Fibroblast of mammary gland (primary cell): ENCODE measurements at places on chromosomes 1 and 21.

DNA sequence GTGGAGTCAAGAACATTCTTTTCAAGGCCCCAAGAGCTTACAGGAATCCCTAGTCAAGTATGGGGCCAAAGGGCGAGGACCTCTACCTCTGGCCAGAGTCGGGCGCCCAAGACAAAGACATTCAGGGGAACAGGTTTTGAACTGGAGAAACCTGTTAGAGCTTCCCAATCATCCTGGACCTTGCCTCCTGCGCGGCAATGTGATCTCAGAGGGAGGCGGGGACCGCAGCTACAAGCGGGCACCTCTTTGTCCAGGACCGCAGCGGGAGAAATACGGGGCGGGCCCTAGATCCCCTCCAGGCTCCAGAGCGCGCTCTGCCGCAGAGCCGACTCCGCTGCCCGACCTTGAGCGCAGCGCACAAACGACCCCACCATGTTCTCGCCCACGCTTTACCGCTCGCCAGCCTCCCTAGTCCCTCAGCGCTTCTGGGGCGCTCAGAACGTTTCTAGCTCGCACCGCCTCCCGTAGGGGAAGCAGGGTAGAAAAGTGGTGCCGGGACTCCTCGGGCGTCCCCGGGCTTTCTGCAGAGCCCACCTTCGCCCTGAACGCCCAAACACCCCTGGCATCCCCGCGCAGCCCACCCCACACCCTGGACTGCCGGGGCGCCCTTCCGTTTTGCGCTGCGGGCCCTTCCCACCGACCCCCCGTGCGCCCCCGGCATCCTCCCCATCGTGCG lies 28.1 kb downstream of the RABIF start:
- DNase-seq: peak; percentile 24

- peak; percentile 60 for DNase-seq
Measured at GRCh38 chr21:34582506-34583150, 32.3 kb downstream of the RCAN1 start.

DNA sequence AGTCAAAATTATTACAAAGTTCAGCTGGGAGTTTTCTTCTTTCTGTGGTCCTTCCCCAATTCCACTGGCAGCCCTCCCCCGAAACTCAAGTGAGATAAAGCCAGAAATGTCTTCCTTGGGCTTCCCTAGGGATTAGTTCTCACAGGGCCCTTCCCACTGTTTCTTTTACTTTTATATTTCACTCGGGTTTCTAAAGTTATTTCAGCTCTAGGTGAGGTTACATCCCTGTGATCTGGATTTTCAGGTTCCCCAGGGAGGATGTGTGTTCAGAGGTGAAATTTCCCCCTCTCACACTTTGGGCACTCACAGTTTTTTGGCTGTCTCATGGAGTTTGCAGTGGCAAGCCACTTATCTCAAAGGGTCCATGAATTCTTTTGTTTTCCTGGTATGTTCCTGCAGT lies 77.3 kb downstream of the DRAM2 start:
- DNase-seq: no peak

DNA sequence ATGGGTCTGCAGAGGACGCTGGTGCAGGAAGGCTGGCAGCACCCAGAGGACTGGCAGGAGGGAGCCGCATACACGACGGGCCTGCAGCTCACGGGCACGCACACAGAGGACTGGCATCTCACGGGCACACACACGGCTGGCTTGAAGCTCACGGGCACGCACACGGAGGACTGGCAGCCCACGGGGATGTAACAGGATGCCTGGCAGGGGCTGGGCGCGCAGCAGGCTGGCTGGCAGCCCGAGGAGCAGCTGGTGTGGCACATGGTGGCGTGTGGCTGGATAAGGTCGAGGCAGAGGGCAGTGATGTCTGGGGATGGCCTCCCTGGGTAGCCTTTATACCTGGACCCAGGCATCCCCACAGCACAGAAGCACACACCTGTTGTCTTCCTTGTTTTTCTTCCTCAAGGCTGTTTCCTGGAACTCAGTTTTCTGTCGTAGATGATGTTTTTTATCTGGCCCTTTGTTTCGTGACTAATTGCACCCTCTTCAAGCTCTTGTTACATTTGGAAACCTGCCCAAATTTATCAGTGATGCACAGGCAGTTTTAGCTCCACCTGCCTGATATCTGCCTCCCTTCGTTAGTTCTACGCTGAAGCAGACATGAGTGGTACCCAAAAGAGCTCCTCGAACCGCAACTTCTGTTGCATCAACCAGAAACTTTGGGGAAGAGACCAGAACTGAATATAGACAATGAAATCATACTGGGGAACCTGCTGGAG lies at the start of gene KRTAP12-1:
Gene KRTAP12-1 (minus strand): TSS at position 303 of the 719 bp plus-strand sequence. CDS start 40 bp downstream, at position 263.
- DNase-seq: no peak

- DNase-seq: no peak
Measured at GRCh38 chr1:53587252-53587988, 128.2 kb downstream of the DMRTB1 start.

DNA sequence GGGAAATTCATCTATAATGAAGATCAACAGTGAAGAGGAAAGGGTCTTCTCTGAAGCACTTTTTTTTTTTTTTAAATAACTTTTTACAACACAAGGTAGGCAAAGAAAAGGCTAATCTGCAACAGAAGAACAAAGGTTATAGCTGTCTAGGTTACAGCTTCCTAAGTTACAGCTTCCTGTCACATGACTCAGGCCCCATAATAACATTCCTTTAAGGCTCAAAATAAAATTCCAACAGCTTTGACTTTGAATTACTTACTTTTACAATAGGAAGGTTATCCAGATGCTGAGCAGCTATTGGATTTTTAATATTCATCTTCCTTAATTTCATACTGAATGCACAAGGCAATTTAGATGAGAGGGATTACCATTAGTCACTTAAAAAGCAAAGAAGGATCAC lies 40.4 kb upstream of the TMEM61 start:
- DNase-seq: no peak

- DNase-seq: no peak
Measured at GRCh38 chr1:8780405-8780804, 37.0 kb downstream of the RERE start.

- DNase-seq: no peak
Measured at GRCh38 chr1:235302143-235302542, 25.8 kb downstream of the ARID4B start.

- DNase-seq: peak; percentile 80
Measured at GRCh38 chr21:34693192-34693810, 24.5 kb downstream of the CLIC6 start.

DNA sequence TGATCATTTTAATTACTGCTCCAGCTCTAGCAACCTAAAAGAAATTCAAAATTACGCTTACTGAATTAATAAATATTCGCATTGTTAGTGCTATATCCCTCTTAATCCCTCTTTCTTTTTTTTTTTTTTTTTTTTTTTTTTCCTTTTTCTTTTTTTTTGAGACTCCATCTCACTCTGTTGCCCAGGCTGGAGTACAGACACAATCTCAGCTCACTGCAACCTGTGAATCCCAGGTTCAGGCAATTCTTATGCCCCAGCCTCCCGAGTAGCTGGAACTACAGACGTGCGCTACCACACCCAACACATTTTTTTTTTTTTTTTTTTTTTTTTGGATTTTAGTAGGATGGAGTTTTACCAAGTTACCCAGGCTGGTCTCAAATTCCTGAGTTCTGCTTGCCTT lies 157.1 kb downstream of the KCNT2 start:
- no peak for DNase-seq

DNA sequence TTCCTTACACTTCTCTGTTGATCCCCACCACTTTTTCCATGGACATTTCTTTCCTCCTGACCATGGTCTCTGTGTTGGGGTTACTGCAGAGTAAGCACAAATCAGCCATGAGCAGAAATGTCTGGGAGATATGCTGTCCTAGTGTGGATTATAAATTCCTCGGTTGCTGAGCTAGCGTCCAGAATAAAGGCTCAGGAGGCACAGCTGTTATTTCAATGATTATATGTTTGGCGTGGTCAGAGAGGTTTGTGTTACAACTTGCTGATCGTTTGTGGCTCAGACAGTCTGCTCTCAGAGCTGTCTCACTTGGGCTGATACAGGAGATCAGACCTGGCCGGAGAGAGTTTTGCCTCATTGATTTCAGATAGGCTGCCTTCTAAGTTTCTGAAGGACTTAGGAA lies 37.5 kb upstream of the LAMC2 start:
- peak; percentile 43 for DNase-seq

DNA sequence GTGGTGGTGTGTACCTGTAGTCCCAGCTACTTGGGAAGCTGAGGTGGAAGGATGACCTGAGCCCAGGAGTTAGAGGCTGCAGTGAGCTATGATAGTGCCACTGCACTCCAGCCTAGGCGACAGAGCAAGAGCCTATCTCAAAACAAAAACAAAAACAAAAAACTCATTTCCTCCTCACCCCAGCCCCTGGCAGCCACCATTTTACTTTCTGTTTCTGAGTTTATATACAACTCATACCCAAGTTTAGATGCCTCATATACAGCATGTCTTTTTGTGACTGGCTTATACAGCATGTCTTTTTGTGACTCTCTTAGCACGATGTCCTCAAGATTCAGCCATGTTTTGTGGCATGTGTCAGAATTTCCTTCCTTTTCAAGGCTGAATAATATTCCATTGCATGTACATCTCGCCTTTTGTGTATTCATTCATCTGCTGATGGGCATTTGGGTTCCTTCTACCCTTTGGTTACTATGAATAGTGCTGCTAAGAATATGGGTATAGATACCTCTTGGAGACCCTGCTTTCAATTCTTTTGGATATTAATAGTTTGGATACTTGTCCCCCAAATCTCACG lies 14.7 kb downstream of the COA7 start:
- no peak for DNase-seq

- no peak for DNase-seq
Measured at GRCh38 chr1:19678493-19678892, 13.8 kb downstream of the HTR6 start.

DNA sequence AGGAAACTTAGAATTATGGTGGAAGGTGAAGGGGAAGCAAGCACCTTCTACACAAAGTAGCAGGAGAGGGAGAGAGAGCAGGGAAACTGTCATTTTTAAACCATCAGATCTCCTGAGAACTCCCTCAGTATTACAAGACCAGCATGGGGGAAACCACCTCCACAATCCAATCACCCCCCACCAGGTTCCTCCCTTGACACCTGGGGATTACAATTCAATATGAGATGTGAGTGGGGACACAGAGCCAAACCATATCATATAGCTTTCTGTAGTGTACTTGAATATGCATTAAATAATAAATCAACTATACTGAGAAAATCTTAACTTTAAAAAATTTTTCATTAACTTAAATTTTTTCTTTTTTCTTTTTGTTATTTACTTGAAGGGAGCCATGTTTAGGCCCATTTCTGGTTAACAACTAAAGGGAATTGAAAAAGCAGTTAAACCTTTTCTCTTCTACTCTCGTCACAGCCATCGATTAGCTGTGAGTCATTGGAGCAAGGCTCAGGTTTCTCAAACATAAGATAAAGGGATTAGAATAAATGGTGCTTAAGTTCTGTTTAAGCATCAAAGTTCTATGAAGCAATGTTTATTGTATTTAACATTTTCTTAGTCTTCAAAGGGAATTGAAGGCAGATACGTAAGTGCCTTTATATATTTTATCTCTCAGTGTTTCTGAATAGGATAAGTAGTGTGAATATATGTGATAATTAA lies 72.2 kb upstream of the DPT start:
- DNase-seq: no peak

DNA sequence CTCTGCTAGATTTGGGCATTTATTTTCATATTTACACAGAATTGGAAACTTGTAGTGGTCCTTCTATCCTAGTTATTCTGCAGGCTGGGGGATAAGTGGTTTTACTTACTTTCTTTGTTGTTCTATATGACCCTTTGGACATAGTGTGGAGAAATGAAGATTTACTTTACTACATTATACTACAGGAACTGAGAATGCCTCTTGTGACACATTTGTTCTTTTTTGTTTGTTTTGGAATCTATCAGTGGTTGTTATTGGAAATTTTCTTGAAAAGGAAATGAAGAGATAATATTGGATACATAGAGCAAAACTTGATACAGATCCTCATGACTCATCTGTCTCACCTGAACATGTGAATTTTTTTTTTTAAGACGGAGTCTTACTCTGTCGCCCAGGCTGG lies 146.1 kb upstream of the DPYD start:
- DNase-seq: no peak

DNA sequence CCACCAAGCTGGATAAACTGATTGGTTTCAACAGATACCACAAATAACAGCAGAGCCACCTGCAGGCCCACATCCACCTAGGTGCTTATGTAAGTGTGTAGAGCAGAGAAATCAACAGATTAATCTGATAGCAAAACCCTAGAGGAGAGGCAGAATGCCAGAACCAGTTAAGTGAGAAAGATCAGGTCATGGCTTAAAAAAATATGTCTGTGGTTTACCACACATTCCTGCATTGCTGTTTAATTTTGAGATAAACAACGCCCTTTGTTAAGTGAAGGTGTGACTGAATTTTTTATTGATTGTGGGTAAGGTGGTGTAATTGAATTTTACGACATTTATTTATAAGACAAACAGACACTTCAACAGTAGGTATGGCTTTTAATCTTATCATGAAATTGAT lies 21.2 kb downstream of the CRNN start:
- DNase-seq: no peak

GRCh38 chr1:164868990-164869389 lies 310.0 kb downstream of the PBX1 start:
- DNase-seq: no peak

GRCh38 chr1:26693599-26694572 lies 1.9 kb upstream of the ARID1A start:
- no peak for DNase-seq

- DNase-seq: peak; percentile 93
Measured at GRCh38 chr1:42966688-42967612, 8.3 kb upstream of the SLC2A1 start.

DNA sequence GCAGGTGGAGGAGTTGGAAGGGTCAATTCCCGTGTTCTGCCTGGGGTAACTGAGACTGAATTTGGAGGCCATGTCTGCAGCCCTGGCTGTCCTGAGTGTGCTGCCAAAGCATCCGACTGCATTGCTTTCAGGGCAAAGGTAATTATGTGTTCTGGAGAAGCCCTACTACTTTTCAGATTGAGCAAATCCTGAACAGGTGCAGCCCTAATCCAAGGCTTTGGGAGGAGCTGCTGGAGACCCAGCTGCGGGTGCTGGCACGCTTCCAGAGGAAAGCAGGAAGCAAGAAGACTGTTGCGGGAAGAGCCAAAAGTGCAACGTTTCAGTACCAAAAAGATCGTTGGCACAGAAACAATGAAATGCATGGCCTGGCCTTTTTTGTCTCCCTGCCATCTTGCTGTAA lies 73.7 kb upstream of the NRIP1 start:
- DNase-seq: no peak

DNA sequence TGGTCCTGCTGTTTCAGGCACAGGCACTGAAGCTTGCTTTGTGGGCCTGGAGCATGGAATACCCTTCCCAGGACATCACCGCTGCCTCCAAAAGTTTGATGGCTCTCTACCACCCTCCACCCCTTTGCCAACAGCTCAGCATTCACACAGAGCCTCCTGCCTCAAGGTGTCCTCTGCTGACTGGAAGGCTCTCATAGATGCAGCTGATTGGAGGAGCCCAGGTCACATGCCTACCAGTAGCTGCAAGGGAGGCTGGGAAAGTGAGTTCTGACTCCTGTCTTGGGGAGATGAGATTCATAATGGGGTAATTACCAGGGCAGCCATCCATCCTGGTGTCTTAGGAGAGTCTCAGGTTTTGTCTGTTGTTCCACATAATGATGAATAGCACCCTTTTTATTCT lies 124.8 kb upstream of the GRIK3 start:
- no peak for DNase-seq
